GM12864 (cell line): ENCODE measurements at places on chromosomes 2 and 18.

DNA sequence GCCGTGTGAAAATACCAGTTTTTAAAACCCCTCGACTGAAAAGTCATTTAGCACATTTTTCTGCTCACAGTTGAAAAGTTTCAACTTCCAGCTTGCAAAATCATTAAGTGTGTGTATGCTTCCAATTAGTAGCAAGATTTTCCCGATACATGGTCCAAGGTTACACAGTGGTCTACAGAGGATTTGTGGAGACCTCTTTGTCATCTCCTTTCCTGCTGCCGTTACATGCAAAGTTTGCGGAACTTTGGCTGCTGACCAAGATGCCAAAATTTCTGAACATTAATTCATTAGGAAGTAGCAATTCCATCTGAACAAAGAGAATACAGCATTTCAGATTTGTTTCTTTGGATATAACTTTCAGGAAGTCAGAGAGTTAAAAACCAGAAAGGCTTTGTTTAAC, 474.6 kb downstream of the PLCL1 start:
- DNase-seq: no peak

DNA sequence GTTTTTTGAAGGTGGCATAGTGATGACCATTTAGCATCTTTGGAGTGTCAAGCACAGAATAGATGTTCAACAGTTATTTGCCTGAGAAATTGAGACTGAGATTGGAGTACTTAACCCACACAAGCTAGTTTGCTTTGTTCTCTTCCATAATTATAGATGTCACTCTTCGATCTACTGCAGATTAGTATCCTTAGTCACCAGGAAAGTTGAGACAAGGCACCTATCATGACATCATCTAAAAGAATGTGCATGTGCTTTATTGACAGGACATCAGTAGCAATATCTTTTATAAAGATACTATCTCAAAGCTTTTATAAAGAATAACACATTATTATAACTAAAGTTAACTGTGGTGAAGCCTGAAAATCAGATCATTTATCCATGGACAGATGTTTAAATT, 6.4 kb downstream of the VRK2 start:
- DNase-seq: no peak

DNA sequence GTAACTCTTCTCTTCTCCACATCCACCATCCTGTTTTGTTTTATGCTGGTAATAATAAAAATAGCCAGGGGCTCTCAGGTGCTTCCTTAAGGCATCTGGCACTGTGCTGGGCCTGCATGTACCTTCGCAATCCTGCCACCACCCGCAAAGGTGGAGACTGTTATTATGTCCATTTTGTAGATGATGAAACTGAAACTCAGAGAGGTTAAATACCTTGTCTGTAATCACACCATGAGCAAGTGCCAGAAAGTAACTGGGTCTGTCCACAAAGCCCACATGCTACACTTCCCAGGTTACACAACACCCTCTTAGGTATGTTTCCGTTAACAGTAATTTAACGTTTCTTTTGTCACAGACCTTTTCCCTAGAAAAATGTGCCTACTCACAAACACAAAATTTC, 27.0 kb downstream of the NRP2 start:
- DNase-seq: no peak

DNA sequence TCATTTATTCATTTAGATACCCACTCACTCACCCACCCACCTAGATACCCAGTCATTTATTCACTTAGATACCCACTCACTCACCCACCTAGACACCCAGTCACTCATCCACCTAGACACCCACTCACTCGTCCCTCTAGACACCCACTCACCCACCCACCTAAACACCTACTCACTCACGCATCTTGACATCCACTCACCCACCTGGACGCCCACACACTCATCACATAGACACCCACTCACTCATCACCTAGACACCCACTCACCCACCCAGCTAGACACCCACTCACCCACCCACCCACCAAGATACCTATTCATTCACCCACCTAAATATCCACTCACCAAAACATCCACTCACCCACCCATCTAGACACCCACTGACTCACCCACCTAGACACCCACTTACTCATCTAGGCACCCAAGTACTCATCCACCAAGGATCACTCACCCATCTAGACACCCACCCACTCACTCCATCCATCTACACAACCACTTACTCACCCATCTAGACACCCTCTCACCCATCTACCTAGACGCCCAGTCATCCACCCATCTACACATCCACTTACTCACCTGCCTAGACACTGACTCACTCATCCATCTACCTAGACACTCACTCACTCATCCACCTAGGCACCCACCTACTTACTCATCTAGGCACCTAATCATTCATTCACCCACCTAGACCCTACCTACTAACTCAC, 723.7 kb upstream of the RAB6C start:
- DNase-seq: no peak

GRCh38 chr2:222643134-222643533, 12.8 kb downstream of the FARSB start:
- DNase-seq: no peak

DNA sequence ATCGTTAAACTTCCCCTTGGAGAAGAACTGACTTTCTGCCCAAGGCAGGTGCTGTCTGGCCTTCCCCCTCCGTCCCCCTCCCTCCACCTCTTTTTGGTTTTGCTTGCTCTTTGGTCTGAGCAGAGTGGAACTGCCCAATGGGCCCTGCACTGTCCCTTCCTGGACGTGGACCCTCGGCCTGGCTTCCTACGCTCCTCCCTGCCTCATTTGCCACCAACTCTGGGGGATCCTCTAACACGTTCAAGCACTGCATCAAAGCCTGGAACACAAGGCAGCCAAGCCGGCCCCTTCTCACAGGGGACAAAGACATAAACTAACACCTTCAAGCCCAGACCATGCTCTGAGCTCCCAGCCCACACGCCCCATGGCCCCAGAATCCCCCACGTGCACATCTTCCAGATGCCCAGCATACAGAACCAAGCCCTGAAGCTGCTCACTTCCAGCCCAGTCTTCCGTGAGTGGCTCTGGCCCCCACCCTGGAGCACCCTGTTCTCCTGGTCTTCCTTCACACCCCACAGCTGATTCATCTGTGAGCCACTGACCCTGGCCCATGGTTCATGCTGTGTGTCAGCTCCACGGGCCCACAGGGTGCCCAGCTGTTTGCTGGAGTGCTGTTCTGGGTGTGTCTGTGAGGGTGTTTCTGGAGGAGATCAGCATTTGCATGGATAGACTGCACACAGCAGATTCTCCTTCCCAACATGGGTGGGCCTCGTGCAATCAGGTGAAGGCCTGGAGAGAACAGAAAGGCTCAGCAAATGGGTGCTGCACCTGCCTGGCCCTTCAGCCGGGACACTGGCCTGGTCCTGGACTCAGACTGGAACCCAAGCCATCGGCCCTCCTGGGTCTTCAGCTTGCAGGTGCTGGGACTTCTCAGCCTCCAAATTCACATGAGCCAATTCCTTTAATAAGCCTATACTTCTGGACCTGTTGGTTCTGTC, 247.1 kb upstream of the SALL3 start:
- no peak for DNase-seq

GRCh38 chr2:232876978-232877441, 6.9 kb downstream of the SNORC start:
- DNase-seq: no peak

DNA sequence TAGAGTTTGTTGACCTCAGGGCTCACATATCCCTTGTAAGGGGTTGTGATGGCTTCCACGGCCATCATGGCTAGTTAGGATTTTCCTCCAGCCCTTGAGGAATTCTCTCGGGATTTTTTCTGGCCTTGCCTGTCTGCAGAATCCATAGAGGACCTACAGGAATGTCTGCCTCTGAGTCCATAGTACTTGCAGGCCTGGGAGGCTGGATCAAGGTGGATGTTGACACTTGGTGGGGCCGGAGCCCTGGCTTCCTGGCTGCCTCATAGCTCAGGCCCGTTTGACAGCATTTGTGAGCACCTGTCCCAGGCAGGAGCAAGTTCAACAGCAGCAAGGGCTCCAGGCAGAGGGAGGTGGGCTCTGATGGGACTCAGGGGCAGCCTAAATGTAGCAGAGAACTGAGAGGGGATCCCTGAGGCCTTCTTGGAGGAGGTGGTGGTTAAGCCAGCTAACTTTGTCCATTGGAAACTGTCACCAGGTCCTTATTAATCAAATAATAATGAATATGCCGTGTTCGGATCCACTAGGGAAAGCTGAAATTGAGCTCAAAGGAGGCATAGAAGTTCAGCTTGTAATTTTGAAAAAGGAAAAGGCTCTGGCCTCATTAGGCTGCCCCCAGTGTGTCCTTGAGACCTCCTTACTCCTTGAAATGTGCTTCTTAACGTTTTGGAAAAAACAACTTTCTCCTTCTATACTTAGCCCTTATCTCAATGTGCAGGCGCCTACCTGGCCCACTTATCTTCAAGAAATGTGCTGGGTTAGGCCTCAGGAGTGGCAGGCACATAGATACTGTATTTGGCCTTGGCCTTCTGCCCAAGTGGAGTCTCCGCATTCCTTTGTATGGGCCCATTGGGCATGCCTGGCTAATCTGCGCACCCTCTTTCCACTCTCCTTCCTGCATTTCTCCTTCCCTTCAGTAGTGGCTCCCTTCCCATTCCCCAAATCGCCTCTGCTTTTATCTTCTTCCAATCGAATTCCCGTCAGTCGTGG, 66.9 kb downstream of the HPCAL1 start:
- DNase-seq: no peak

GRCh38 chr2:208192611-208193236, 2.9 kb upstream of the C2orf80 start:
- no peak for DNase-seq

GRCh38 chr18:77063260-77063659, 69.3 kb downstream of the MBP start:
- DNase-seq: peak; percentile 82

- DNase-seq: no peak
Measured at GRCh38 chr18:26290385-26290784, 64.1 kb downstream of the TAF4B start.

DNA sequence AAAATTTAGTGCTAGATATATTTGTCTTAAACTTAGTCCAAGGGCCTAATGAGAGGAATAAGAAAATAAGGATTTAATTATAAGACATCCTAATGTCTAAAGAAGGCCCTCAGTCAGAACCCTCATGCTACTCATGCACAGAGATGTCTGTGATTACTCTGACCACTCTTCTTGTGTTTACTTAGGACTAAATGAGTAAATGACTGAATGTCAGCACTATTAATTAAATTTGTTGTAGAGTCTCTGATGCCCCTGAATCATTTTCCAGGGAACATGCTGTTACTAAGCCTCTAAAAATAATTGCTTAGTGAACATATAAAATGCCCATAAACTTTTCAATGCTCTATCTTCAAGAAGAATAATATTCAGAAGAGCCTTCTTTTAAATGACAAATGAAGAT, 32.4 kb downstream of the GULP1 start:
- no peak for DNase-seq

GRCh38 chr2:172270278-172271079, 156.9 kb upstream of the ITGA6 start:
- DNase-seq: no peak

DNA sequence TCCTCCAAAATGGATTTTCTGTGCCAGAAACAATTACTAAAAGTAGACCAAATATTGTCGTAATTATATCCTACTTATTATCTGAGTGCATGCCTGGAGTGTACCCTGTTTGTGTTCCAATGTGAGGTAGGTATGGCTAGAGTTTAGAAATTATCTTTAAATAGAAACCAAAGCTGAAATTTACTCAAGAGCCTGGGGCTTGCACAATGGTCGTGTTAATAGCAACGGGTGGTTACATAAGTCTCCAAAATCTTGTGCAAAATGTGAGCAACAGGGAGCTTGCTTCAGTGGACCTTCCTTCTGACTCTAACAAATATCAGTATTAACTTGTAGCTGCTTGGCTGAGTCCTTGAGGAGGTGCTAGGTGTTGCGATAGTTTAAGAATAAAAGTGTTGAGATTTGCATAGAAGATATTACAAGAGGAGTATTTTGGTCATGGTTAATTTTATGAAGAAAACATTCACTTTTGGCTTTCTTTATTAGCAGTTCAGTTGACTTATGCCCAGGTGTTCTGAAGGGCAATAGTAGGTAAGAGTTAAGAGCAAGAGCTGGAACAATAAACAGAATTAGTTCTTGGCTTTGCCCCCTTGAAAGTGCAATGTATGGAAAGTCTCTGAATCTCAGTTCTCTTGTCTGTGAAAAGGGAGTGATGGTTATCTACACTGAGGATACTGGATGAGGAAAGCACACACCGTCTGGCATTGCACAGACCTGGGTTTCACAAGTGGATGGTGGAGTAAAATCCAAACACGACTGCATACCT, 4.6 kb downstream of the CXCR4 start:
- no peak for DNase-seq

GRCh38 chr2:67917332-67918054, 145.3 kb downstream of the C1D start:
- no peak for DNase-seq

DNA sequence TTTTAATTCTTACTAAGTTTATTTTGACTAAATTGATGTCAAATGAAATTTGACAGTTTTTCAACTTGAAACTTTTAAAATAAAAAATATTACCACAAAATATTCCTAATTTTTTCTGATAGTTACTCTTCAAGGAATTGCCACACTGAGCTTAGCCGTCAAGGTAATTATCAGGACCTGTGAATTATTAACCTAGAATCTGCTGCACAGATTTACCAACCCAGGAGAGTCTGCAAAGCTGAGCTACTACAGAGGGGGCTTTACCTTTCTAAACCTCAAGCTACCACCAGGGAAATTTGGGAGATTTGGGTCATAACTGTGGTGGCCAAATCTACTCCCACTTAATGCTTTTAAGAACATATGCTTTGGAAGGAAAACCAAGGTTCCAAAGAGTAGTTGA, 324.6 kb downstream of the CCDC178 start:
- DNase-seq: no peak

DNA sequence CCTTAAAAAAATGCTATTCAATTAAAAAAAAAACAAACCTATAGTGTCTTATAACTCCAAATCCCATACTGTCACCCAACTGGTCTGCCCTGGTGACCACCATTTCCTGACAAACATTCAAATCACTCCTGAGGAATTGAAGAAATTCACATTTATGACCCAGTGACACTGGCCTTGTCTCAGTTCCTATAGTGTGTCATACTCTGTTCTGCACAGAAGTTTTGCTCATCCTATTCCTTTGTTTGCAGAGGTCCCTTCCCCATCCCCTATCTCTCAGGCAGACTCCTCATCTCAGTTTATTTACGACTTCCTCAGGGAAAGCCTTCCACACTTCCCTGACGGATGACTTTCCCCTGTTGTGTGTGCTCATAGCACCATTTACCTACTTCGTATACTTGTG, 14.7 kb downstream of the ZC3H6 start:
- DNase-seq: no peak

- no peak for DNase-seq
Measured at GRCh38 chr2:72271766-72272641, 124.3 kb upstream of the CYP26B1 start.
